ENCODE measurements at places on chromosomes 1 and 21.

- no peak for DNase-seq
These were observed 402.9 kb downstream of the TGFB2 start for GRCh38 chr1:218748071-218748470.

GRCh38 chr1:218242171-218242570 lies 42.9 kb upstream of the RRP15 start:
- DNase-seq = no peak

DNA sequence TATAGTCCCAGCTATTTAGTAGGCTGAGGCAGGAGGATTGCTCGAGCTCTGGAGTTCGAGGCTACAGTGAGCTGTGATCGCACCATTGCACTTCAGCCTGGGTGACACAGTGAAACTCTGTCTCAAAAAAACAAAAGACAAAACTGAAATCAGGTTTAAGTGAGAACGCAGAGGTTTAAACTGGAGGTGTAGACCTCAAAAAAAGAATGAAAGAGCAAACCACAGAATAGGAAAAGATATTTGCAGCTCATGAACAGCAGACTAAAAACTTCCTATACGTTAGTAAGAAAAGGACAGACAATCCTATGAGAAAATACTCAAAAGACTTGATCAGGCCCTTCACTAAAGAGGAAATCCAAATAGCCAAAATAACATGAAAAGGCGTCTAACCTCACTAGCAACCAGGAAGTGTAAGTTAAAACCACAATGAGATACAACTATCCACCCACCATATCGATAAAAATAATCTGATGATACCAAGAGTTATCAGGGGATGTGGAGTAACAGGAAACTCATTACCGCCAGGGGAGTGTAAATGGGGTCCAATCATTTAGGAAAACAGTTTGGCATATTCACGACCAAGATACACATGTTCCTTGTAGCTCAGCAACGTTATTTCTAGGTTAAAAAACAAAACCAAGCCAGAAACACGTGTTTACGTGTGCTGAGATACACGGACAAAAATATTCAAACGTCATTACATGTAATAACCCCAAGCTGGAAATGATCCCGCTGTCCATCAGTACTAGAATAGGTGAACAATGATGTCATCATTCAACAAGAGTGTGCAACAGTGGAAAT lies 9.8 kb downstream of the TNFRSF9 start:
- DNase-seq = no peak

GRCh38 chr1:15399710-15400109 lies 10.0 kb upstream of the EFHD2 start:
- no peak for DNase-seq

DNA sequence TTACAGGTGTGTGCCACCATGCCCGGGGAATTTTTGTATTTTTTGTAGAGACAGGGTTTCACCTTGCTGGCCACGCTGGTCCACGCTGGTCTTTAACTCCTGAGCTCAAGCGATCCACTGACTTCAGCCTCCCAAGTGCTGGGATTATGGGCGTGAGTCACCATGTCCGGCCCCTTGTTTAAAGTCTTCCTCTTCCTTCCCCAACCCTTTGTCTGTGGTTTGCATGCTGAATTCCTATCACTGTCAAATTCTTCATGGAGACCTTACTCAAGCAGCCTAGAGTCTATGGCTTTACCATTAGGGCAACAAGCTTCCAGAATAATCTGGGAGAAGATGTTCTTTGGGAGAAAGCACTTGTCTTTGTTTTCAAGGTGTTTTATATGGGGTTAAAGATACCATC lies 34.7 kb downstream of the B3GALT5 start:
- no peak for DNase-seq
